ENCODE measurements at places on chromosomes 16 and 17. TPM values are rescaled to one million over a fixed set of nuclear protein-coding genes. Genes with fewer than 3 reads are reported as not detected.

DNA sequence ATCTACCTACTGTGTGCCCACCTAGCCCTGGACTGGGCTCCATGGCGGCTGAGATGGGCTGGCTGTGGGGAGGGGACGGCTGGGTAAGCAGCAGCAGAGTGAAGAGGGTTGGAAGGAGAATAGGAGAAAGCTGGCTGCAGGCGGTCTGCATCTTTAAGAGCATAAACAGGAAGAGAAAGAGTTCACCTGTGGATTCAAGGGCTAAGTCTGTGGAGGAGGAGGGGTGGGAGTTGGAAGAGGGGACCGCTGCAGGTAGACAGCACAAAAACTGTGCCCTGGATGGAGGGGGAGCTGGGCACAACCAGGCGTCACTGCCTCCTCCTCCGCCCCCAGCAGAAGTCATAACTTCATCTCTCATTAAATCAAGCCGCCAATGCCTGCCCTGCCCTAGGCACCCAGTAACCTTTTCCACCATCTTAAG, 677 bp downstream of the SLC13A2 start:
- peaks cover 2% of the 10 kb centered on the region for H3K27me3 ChIP-seq
- peaks cover 7% of the 10 kb centered on the region for H3K4me1 ChIP-seq
- no peaks in the 10 kb centered on the region for H3K36me3 ChIP-seq
- no peak for DNase-seq

- no peak for DNase-seq
- H3K27me3 ChIP-seq, result no peaks in the 10 kb centered on the region
- H3K4me3 ChIP-seq, result no peak overlapping the region
- H3K4me1 ChIP-seq, result no peaks in the 10 kb centered on the region
- no peaks in the 10 kb centered on the region for H3K36me3 ChIP-seq
- H3K27ac ChIP-seq, result no peak overlapping the region
These were observed 41.5 kb downstream of the ARHGAP44 start for GRCh38 chr17:12830777-12831247.

DNA sequence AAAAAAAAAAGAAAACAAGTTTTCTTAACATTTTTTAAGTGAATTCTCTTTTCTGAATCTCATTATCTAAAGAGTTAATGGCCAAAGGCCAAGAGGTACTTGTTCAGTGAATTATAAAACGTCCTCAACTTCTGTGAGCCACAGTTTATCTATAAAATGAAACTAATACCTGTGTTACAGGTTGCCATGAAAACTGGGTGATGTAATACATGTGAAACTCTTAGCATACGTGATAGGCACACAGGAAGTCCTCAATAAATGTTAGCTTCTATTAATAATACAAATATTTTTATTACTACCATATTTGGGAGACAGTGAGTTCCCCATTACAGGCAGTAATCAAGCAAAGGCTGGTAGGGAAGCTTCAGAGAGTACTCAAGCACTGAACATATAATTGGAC, 13.5 kb upstream of the INPP5K start:
- peaks cover 20% of the 10 kb centered on the region for H3K4me1 ChIP-seq
- H3K4me3 ChIP-seq, result no peak overlapping the region
- H3K27ac ChIP-seq, result no peak overlapping the region
- no peak for DNase-seq
- H3K36me3 ChIP-seq, result peaks cover 1% of the 10 kb centered on the region

DNA sequence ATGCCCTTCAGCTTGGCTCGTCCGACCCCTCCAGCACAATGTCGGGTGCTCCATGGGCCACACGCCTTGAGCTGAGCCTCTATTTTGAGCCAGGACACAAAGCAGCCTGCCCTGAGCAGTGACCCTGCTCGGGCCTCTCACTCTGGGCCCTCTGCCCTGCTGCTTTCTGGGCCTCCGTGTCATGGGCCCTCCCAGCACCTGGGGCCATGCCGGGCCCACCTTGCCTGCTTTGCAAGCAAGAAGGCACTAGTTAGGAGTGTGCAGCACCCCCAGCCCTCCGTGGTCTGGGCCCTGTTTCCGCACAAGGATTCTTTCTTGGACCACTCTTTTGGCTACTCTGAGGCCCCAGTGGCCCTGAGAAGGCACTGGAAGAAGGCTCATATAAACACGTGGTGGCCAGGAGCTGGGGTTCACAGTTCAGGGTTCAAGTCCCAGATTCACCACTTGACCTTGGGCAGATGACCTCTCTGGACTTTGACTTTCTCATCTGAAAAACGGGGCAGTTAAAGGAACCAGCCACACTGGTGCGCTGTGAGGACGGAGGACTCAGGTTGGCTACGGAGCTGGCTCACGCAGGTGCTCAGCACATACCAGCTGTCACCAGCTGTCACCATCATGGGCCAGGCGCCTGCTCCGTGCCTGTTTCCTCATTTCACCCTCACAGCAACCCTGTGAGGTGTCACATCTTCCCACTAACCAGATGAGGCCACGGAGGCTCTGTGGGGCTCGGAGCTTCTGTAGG, 166.0 kb upstream of the GSE1 start:
- peaks cover 65% of the 10 kb centered on the region for H3K4me1 ChIP-seq
- no peak for DNase-seq
- H3K27ac ChIP-seq, result no peak overlapping the region
- H3K27me3 ChIP-seq, result no peaks in the 10 kb centered on the region
- peak overlapping the region; percentile 75 for H3K4me3 ChIP-seq

DNA sequence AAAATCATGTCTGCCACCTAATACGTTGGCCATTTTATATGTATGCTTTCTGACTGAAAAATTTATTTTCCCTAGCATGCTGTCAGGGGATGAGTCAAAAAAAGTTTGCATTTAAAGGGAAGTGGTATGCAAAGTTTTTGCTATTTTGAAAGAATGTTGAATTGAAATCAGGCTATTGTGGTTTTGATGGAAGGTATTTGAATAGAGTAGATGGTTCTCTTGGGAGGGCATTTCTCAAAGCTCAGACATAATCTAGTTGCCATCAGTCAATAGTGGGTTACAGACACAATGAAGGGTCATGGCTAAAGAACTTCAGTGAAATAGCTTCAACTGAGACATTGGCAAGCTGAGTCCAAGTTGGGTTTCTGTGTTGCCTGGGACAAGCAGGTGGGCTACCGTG, 102.4 kb downstream of the MAP2K6 start:
- H3K27me3 ChIP-seq, result no peaks in the 10 kb centered on the region
- no peaks in the 10 kb centered on the region for H3K4me1 ChIP-seq
- H3K27ac ChIP-seq, result no peak overlapping the region
- peaks cover 3% of the 10 kb centered on the region for H3K36me3 ChIP-seq

DNA sequence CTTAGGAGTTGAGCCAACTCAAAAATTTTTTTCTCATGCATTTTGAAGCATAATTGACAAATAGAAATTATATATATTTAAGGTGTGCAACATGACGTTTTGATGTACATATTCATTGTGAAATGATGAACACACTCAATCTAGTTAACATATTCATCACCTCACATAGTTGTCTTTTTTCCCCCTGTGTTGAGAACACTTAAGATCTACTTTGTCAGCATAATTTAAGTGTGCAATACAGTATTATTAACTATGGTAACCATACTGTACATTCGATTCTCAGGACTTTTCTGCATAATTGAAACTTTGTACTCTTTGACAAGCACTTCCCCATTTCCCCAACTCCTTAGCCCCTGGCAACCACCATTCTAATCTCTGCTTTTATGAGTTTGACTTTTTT, 192.2 kb upstream of the ZKSCAN2 start:
- H3K27ac ChIP-seq, result no peak overlapping the region
- H3K4me3 ChIP-seq, result no peak overlapping the region
- peaks cover 5% of the 10 kb centered on the region for H3K27me3 ChIP-seq
- no peak for DNase-seq

DNA sequence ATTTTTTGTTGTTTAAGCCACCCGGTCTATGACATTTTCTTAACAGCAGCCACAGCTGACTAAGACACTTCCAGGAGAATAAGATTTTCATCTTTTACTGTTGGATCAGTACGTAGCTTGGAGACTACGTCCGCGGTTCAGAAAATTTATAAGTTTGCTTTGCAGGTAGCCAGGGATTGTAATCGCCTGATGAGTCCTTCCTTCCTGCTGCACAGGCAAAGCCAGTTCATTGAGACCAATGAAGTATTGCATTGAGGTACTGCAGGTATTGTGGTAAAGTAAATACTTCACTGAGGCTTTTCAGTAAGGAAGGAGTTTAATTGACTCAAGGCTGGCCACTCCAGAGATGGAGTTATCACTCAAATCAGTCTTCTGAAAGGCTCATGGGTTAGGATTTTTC, 269.4 kb upstream of the ELAC2 start:
- no peak for DNase-seq
- no peak overlapping the region for H3K27ac ChIP-seq
- H3K4me1 ChIP-seq, result no peaks in the 10 kb centered on the region
- H3K27me3 ChIP-seq, result peaks cover 4% of the 10 kb centered on the region
- no peak overlapping the region for H3K4me3 ChIP-seq

DNA sequence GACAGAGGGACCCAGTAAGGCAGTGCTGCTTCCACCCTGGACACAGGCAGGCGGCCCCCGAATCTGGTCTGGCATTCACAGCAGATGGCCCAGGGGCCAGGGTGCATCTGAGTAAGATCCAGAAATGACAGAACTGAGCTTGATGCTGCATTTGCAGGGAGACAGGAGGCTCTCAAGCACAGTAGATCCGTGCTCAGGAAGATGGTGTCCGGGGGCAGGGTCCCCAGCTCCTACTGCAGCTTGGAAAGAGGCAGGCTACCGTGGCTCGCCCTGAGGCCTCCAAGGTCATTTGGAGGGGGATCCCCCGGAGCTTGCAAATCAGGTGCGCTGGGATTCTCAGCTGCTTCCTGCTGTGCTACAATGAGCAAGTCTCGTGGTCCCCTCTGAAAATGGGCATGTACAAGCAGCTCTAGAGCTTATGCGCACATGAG, 2.2 kb downstream of the C16orf95 start:
- H3K36me3 ChIP-seq, result no peaks in the 10 kb centered on the region
- H3K4me1 ChIP-seq, result peaks cover 21% of the 10 kb centered on the region
- no peak overlapping the region for H3K27ac ChIP-seq
- no peak for DNase-seq

DNA sequence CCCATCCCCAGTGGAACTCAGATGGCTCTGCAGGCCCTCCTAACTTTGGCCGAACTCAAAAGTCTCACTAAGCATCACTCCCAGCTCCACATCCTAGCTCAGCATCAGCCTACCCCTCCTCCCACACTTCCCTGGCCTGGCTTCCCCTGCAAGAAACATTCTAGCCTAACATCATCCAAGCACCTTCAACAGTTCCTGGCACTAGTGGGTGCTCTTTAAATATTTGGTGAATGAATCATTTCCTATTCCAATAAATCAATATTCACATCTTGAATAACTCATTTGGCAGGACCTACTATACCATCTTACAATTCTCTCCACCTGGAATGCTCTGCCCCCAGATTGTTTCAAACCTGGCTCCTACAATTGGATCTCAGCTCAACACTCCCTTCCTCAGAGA, 11.0 kb upstream of the BBS2 start:
- no peaks in the 10 kb centered on the region for H3K36me3 ChIP-seq
- H3K27ac ChIP-seq, result no peak overlapping the region
- no peak for DNase-seq
- H3K4me3 ChIP-seq, result no peak overlapping the region
- H3K27me3 ChIP-seq, result peaks cover 23% of the 10 kb centered on the region

DNA sequence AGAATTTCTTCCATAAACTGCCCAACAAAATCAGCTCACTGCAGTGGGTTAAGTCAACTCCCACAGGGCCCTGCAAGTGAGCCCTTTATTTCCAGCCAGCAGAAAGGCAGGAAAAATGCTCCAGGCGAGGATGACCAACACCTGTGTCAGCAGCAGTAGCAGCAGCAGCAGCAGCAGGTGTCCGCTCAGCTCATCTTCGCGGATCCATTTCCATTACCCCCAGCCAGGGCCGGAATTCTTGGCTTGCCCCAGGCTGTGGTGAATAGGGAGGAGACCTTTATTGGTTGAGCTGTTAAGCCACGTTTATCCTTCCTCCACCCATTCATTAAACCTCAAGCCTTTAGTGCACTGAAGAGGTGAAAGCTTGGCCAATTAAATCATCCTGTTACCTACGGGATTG, 46.2 kb downstream of the MARCHF10 start:
- peaks cover 13% of the 10 kb centered on the region for H3K27me3 ChIP-seq
- H3K4me3 ChIP-seq, result no peak overlapping the region
- H3K4me1 ChIP-seq, result no peaks in the 10 kb centered on the region
- H3K27ac ChIP-seq, result no peak overlapping the region

- no peaks in the 10 kb centered on the region for H3K4me1 ChIP-seq
- H3K36me3 ChIP-seq, result no peaks in the 10 kb centered on the region
- H3K27ac ChIP-seq, result no peak overlapping the region
- no peak overlapping the region for H3K4me3 ChIP-seq
- H3K27me3 ChIP-seq, result no peaks in the 10 kb centered on the region
- DNase-seq, result no peak
These were observed 492.1 kb downstream of the CDH8 start for GRCh38 chr16:61544165-61544564.

- no peaks in the 10 kb centered on the region for H3K27me3 ChIP-seq
- no peaks in the 10 kb centered on the region for H3K4me1 ChIP-seq
- H3K4me3 ChIP-seq, result no peak overlapping the region
- peaks cover 5% of the 10 kb centered on the region for H3K36me3 ChIP-seq
These were observed 112.7 kb downstream of the BRIP1 start for GRCh38 chr17:61750656-61751055.

GRCh38 chr17:66885417-66885816, 50.5 kb downstream of the CACNG5 start:
- no peaks in the 10 kb centered on the region for H3K4me1 ChIP-seq
- H3K27ac ChIP-seq, result no peak overlapping the region
- no peaks in the 10 kb centered on the region for H3K36me3 ChIP-seq
- peaks cover 4% of the 10 kb centered on the region for H3K27me3 ChIP-seq
- no peak overlapping the region for H3K4me3 ChIP-seq

- DNase-seq, result no peak
- H3K4me1 ChIP-seq, result peaks cover 11% of the 10 kb centered on the region
- H3K27ac ChIP-seq, result no peak overlapping the region
- H3K27me3 ChIP-seq, result no peaks in the 10 kb centered on the region
These were observed 16.7 kb downstream of the HSD11B2 start for GRCh38 chr16:67447508-67448076.

GRCh38 chr17:80103449-80104085, 2.2 kb downstream of the GAA start:
- DNase-seq, result no peak
- H3K27me3 ChIP-seq, result no peaks in the 10 kb centered on the region
- no peaks in the 10 kb centered on the region for H3K36me3 ChIP-seq
- peak overlapping the region; percentile 42 for H3K4me3 ChIP-seq

DNA sequence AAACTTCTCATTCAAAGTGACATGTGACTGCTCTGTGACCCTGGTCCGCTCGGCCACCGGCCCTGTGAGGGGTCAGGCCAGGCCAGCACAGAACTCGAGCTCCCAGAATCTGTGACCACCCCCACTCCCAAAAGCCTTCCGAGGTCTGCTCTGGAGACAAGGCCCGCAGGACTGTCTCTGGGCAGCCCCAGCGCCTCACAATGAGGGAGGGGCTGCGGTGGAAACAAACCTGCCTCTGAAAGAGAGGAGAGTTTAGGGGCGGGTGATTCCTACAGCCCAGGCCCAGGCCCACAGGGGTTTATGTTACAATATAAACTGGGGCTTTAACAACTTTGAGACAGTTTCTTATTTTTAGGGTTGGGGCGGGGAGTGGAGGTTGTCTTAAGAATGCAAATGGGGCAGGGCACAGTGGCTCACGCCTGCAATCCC, 19.9 kb downstream of the IGFBP4 start:
- no peaks in the 10 kb centered on the region for H3K27me3 ChIP-seq
- H3K4me1 ChIP-seq, result no peaks in the 10 kb centered on the region
- no peak overlapping the region for H3K4me3 ChIP-seq
- no peak overlapping the region for H3K27ac ChIP-seq

- H3K27ac ChIP-seq, result no peak overlapping the region
- no peak overlapping the region for H3K4me3 ChIP-seq
- peaks cover 8% of the 10 kb centered on the region for H3K4me1 ChIP-seq
- no peaks in the 10 kb centered on the region for H3K27me3 ChIP-seq
- DNase-seq, result no peak
These were observed 9.6 kb upstream of the KPNB1 start for GRCh38 chr17:47640076-47640475.

ADORA2B gene
- total RNA-seq, result not detected

SLC16A13 gene
- total RNA-seq, result 11.5 TPM

TEKT1 gene
- total RNA-seq, result not detected

SOST gene
- not detected for total RNA-seq

ABCA8 gene
- total RNA-seq, result not detected

TUBG1 gene
- total RNA-seq, result 12.7 TPM
